ENCODE measurements at places on chromosomes 16 and 17. TPM values are rescaled to one million over a fixed set of nuclear protein-coding genes. Genes with fewer than 3 reads are reported as not detected.

TBC1D3G gene
- total RNA-seq = not detected

GFAP gene
- total RNA-seq = not detected

STX1B gene
- total RNA-seq = 0.80 TPM

FOXN1 gene
- total RNA-seq = 14.8 TPM

DNA sequence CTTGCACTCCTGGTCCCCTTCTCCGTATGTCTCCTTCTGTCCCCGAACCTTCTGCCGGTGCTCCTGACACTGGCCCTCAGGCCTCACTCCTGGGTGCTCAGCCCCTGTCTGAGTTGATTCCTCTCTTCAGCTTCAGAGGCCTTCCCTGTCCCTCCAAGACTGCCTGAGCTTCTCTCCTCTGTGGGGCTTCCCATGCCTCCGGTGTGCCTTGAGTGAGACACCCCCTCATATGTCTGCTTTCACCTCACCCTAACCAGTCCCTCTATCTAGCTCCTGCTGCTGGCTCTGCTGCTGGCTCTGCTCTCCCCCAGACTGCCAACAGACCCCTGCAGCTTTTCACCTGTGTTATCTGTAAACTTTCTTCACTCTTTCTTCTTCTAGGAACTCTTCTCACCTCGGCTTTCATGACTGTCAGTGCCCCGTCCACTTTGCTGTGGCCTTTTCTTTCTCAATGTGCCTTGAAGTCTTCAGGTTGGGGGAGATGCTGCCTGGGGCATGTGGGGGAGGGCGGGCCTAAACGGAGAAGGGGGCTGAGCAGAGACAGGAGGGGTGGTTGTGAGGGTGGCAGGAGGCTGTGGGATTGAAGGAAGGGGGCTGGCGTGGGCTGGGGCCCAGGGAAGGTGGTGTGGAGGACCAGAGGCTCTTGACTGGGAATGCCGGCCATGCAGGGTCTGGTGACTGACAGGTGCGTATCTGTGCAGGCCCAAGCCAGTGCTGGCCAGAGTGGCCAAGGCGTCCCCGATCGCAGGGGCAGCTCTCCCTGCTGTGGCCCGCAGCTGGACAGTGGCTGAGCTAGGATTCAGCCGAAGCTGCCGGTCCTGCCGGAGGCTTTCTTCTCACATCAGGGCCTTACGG is 81.3 kb downstream of the METRNL start:
- ATAC-seq = no peak
